ENCODE measurements at places on chromosomes 12 and 14.

GRCh38 chr12:2083008-2083407, 30.2 kb downstream of the CACNA1C start:
- DNase-seq = no peak

- no peak for DNase-seq
Observed at GRCh38 chr12:89882050-89882449, 173.4 kb upstream of the ATP2B1 start.

DNA sequence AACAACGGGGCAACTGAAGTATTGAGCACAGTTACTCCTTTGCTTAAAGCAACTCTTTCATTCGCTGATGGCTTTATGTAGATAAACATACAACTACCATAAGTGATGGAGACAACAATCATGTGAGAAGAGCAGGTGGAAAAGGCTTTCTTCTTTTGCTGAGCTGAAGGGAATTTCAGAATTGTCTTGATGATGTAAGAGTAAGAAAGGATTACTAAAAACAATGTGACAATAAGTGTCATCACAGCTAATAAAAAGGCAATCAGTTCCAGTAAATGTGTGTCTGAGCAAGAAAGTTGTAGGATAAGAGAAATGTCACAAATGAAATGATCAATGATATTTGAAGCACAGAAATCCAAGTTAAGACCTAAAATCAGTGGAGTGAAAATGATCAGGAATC, 647 bp downstream of the OR6C70 start:
- DNase-seq = no peak

DNA sequence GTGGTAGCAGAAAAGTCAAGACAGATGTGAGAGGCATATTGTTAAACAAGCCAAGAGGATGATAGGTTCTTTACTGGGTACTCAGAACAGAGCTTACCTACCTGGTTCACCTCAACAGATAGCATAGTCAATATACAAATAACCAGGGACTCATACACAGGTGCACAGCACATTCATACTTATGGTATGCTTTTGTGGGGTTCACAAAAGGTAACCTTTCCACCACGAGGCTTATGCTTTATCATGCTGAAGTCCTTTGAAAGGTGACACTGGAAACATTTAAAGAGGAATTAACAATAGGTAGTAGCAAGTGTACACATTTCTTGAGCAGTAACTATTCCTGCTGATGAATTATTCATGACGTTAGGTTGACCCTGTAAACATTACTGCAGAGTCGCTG, 42.2 kb upstream of the MBIP start:
- no peak for DNase-seq

- DNase-seq = no peak
Observed at GRCh38 chr12:93008044-93008778, 79.1 kb upstream of the EEA1 start.

DNA sequence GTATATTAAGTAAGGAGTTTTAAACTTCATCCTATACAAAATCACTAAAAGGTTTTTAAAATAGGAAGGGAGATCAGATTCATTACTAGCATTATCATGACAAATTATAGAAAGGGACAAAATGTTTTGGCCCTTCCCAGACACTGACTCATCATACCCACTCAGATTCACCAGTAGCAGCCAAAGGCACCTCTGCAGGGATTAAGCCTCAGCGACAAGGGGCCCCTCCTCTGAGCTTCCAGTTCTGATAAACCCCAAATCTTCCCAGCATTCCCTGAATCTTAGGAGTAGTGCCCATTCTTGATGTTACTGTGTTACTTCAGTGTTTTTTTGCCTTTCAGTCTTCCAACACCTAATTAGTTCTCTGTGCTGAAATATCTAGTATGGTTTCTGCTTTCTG, 14.5 kb downstream of the KRAS start:
- DNase-seq = no peak

DNA sequence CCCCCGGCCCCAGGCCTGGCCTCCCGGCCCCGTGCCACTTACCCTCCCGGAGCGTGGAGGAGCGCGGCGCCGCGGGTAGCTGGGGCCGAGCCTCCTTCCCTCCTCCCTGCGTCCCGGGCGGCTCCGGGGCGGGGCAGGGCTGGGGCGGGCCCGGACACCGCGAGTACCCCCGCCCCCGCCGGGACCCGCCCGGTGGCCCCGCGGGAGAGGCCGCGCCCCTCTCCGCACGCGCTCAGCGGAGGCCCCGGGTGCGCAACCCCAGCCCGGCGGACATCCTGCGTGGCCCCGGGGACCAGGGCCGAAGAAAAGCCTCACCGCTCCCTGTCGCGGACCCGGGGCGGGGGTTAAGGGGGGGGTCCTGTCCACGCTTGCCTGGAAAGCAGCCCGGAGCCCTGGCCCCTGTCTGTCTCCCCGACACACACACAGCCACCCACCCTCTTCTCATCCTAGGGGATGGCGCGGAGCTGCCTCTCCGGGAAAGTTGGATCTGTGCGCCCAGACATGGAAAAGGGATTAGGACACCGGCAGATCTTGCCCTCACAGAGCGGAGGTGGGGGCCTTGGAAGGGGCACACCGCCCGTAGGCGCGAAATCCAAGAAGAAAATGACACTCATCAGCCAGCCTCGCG, at the start of gene SYNE3:
Gene SYNE3 (minus strand): TSS at position 97 of the 628 bp plus-strand sequence. CDS start 40,829 bp downstream, outside the sequence.
- DNase-seq = no peak

- DNase-seq = no peak
Observed at GRCh38 chr14:106309423-106309822, 783.0 kb downstream of the TMEM121 start.

DNA sequence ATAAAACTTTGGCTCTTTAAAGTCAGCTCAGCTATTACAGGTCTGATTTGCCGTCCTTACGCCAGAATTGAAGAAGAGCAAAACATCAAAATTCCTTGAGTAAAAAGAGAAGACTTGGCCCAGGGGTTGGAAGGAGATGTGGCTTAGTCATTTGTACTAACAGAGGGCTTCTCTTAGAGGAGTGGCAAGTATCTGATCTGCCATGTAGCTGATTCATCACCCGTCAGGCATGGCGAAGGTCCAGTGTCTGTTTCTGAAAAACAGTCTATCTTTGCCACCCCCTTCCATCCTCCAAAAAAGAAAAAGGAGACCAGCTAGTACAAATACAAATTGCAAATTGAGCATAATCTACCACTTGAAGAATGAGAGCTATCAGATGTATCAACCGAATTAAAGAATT, 91.9 kb downstream of the RAD52 start:
- no peak for DNase-seq

GRCh38 chr12:58728397-58728796, 191.9 kb downstream of the LRIG3 start:
- no peak for DNase-seq

DNA sequence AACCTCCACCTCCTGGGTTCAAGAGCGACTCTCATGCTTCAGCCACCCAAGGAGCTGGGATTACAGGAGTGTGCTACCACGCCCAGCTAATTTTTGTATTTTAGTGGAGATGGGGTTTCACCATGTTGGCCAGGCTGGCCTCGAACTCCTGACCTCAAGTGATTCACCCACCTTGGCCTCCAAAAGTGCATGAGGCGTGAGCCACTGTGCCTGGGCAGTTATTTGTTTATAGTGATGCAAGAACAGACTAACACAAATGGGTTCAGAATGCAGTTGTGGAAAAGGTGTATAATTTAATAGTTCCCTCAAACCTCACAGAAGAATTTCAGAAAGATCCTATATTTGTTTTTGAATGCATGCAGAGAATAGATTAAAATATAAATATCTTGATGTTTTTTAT, 447.1 kb downstream of the ZFP36L1 start:
- no peak for DNase-seq

- DNase-seq = no peak
Observed at GRCh38 chr12:60278209-60278608, 682.4 kb downstream of the SLC16A7 start.

GRCh38 chr14:106230071-106230470, 703.7 kb downstream of the TMEM121 start:
- no peak for DNase-seq

DNA sequence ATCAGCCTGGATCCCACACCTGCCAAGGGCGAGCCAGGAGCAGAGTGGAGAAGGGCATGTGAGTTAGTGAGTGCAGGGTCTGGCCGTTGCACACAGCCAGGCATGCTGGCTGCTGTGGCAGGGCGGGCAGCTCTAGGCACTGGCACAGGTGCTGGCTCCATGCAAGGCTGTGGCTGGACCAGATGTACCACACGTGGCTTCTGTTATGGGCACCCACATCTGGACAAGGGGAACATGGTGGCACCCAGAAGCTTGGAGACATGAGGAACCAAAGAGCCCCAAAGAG, 20.1 kb downstream of the SERPINA3 start:
- no peak for DNase-seq

DNA sequence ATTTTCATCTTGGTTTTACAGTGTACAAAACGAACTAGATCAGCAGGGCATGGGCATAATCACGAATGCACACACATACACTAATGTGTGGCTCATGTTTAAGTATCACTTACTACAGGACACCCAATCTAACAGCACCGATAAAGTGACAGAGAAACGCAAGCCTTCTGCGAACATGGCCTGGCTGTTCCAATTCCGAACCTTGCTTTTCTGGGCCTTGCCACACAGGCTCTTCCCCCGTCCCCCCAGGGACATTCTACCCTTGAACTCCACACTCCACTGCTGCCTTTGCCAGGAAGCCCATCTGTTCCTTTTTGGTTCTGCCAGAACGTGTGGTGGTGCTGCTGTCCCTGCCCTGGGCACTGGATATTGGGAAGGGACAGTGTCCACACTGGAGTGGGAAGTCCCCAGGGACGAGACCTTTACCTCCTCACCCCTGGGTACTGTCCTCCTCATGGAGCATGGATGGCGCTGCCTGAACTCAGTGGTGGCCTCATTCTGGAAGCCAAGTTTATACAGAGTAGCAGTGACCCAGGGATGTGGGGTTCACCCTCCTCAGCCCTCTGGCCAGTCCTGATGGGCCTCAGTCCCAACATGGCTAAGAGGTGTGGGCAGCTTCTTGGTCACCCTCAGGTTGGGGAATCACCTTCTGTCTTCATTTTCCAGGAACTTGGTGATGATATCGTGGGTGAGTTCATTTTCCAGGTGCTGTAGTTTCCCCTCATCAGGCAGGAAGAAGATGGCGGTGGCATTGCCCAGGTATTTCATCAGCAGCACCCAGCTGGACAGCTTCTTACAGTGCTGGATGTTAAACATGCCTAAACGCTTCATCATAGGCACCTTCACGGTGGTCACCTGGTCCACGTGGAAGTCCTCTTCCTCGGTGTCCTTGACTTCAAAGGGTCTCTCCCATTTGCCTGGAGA, 7.9 kb downstream of the SERPINA1 start:
- DNase-seq = no peak

- no peak for DNase-seq
Observed at GRCh38 chr12:123754041-123754772, 7.9 kb upstream of the DNAH10 start.

GRCh38 chr12:29692237-29692636, 91.5 kb downstream of the TMTC1 start:
- no peak for DNase-seq

GRCh38 chr12:62934799-62935674, at the start of gene PPM1H:
TSS of gene PPM1H (minus strand) at chr12:62935150. CDS start at chr12:62934736, 414 bp downstream.
- no peak for DNase-seq

GRCh38 chr12:113022563-113023297, 33.8 kb upstream of the DTX1 start:
- DNase-seq = no peak

- DNase-seq = no peak
Observed at GRCh38 chr12:101670007-101670671, 27.3 kb upstream of the CHPT1 start.

DNA sequence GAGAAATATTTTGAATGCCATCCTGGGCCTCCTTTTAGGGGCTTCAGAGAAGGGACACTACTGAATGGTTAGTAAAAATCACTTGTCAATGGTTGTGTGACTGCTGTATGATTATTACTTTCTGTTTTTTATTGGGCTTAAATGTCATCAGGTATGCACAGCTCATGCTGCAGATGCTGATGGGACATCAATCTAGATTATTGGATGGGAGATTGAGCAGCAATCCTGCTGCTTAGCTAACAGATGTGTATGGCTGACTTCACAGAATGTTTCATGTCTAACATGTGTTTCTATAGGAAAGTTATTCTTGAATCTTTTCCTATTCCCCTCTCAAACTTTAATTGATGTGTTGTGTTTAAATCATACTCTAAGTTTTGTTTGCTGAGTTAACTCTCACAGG, 166.8 kb downstream of the RMST start:
- DNase-seq = no peak

- DNase-seq = no peak
Observed at GRCh38 chr12:121159467-121160307, 27.0 kb downstream of the P2RX7 start.

DNA sequence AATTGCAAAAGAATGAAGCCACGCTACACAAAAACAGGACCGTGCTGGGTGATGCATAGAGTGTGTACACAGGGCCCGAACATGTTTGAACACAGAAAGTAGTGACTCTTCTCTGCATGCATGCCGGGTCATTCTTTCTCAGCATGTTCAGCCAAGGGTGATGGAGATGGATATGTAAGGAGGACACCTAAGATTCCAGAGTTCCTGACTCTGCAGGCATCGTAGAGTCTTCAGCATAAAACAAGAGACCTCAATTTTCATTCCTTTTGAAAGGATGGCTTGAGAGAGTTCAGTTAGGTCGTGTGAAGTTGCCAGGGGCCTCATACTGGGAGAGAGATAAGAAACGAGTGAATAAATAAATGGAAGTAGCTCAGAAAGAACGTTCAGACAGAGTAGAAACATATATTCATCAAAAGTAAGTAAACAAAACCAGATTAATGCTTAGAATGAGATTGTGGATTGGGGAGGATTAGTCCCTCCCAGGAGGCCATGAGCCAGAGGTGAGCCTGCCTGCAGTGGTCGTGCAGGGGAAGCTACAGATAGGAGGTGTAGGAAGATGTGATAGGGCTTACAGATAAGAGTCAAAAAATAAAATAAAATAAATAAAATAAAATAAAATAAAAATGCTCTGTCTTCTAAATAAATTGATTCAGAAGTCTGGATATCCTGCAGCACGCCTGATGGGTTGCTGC, 27.6 kb upstream of the SEL1L start:
- DNase-seq = no peak

DNA sequence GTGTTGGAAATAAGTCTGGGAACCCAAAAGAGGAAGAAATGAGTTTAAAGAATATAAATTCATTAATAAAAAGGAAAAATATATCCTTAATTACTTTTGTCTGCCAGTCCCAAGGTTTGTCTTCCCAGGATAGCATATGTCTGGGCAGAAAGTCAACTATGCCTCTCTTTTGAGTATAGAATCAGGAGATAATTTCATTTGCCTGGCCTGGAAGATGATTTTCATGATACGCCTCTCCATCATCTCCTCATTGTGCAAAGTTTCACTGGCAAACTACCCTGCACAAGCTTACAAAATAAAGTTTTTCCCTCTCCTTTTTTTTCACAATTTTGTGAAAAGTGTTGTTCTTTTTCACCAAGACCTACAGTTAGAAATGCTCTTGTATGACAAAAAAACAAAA, 340.8 kb downstream of the EGLN3 start:
- no peak for DNase-seq

GRCh38 chr12:3958534-3958933, 85.3 kb upstream of the PARP11 start:
- DNase-seq = no peak

GRCh38 chr12:75708802-75709201, 197.4 kb upstream of the KRR1 start:
- DNase-seq = no peak

DNA sequence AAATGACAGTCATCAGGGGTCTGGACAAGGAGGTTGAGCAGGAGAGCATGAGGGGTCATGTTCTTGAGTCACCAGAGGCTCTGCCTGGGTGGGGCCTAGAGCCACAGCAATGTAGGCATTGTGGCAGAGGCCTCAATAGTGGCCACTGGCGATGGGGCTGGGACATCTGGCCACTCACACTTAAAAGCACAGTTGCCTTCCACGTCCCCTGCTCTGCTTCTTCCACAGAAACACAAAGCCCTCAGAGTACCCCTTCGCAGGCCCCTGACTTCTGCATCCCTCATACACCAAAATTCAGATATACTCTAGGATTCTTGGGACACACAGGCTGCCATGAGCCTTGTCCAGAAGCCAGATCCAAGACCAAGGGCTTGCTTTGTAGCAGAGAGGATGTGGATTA, 2.2 kb downstream of the SLC10A1 start:
- DNase-seq = no peak
